CD4-positive, alpha-beta T cell treated with Interleukin-4 for 4 hours (primary cell): ENCODE measurements at places on chromosomes 13 and 19.

DNA sequence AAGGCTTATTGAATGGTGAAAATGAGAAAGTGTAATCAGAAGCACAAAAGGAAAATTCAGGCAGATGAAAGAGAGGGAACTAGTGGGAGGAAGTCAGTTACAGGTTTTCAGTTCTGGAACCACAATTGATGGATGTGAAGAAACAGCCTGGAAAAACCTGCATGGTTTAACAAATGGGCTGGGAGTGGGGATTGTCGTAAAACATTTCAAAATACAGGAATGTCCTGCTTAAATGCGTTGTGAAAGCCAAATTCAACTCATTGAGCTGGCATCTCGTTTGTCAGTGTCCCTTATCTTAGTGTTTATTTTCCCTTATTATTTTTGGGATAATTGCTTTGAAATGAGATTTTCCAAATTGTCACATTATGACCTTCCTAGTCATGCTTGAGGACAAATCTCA, 106.5 kb upstream of the RFC3 start:
- no peak for DNase-seq

DNA sequence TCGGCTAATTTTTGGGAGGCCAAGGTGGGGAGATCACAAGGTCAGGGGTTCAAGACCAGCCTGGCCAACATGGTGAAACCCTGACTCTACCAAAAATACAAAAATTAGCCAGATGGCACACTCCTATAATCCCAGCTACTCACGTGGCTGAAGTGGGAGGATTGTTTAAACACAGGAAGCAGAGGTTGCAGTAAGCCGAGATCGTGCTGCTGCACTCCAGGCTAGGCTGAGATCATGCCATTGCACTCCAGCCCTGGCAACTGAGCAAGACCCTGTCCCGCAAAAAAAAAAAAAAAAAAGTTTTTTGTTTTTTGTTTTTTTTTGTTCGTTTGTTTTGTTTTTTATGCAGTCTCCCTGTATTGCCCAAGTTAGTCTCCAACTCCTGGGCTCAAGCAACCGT, 21.2 kb downstream of the MAST1 start:
- DNase-seq, result no peak

DNA sequence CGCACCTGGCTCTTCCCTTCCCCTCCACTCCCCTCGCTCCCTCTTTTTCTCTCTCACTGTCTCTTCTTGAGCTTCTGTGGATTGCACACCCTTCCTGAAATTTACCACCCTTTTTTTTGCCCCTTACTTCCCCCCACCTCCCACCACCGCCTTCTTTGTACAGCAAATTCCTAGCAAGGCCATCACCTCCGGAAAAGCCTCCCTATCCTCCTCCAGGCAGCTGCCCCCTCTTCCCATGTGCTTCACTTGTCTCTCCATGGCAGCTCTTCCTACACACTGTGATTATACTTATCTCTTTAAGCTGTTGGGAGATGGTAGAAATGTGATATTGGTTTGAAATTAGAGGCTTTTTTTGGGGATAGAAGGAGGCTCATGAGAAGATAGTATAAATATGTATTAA, 28.3 kb upstream of the KCTD4 start:
- no peak for DNase-seq

GRCh38 chr19:4229179-4229931, at the start of gene EBI3:
TSS of gene EBI3 (plus strand) at chr19:4229523. CDS start at chr19:4229551, 28 bp downstream.
- DNase-seq, result peak; percentile 2

DNA sequence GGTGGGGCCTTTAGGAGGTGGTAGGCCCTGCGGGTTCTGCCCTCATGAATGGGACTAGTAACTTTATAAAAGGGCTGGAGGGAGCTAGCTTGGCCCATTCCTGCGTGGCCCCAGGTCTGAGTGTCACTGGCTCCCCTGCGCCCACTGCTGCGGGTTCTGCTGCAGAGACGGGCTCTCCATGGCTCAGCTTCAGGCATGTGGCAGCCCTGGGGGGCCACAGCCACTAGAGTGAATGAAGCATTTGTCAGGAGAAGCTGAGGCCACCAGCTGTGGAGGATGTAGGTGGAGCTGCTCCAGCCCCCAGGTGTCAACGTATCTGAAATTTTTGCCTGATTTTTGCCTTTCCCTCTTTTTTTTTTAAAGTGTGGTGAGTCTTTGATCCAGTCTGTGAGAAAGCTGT, 119.1 kb downstream of the SOX1 start:
- DNase-seq, result no peak

DNA sequence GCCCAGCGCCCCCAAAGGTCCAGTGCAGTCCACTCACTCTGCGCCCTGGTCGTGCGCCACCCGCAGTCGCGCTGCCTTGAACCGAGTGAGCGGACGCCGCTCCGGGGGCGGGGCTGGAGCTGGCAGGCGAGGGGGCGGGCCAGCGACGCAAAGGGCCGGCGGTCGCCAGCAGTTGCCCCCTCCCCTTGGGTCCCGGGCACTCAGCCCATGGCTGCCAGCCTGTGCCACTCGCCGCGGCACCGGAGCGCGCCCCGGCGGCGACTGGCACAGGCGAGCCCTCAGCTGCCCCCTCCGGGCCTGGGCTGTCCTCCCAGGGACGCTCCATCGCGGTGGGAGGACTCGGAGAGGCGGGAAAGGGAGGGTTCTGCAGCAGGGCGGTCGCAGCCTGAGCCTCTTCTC, at the start of gene S1PR5:
S1PR5 (minus strand) TSS at position 87 of the 399 bp plus-strand sequence. CDS start 2,436 bp downstream, outside the sequence.
- DNase-seq, result no peak

GRCh38 chr13:61954092-61954491, 538.4 kb upstream of the PCDH20 start:
- no peak for DNase-seq

- DNase-seq, result no peak
Observed at GRCh38 chr13:20369886-20370361, 137.8 kb upstream of the GJB6 start.

DNA sequence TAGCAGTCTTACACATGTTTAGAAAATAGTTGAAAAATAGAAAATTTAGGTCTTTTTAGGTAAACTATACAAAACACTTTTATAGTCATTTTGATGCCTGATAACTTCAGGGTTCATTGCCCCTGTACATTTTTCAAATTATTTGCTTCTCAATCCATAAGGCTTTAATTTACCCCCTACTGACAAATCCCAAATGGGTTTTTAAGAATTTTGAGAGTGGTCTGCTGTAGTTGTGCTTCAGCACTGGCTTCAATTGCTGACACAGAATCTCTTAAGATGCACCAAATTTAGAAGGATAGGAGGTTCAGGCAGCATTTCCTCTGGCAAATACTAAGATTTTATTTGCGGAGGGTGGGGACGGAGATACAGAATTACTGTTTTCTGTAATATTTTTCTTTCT, 89.4 kb downstream of the PCCA start:
- no peak for DNase-seq

GRCh38 chr13:107884564-107884963, 330.8 kb downstream of the LIG4 start:
- no peak for DNase-seq

GRCh38 chr19:52896431-52897137, 851 bp downstream of the ZNF320 start:
- no peak for DNase-seq

- no peak for DNase-seq
Observed at GRCh38 chr13:45903051-45903813, 51.7 kb upstream of the SIAH3 start.

DNA sequence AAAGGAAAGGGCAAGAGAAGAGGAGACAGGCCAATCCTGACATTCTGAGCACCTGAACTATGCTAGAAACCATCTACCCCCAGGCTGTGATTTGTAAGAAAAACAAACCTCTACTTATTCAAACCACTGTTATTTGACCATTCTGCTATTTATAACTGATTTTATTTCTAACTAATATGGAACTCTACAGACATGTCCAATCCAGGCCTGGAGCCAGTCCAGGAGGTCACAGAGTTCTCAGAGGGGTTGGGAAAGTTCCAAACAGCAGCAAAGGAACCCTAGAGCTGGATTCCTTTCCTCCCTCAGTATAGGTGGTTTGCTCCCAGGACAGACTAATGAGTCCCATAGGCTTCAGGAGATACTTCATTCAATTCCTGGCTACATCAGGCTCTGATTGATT, 24.2 kb downstream of the SIAH3 start:
- DNase-seq, result no peak

DNA sequence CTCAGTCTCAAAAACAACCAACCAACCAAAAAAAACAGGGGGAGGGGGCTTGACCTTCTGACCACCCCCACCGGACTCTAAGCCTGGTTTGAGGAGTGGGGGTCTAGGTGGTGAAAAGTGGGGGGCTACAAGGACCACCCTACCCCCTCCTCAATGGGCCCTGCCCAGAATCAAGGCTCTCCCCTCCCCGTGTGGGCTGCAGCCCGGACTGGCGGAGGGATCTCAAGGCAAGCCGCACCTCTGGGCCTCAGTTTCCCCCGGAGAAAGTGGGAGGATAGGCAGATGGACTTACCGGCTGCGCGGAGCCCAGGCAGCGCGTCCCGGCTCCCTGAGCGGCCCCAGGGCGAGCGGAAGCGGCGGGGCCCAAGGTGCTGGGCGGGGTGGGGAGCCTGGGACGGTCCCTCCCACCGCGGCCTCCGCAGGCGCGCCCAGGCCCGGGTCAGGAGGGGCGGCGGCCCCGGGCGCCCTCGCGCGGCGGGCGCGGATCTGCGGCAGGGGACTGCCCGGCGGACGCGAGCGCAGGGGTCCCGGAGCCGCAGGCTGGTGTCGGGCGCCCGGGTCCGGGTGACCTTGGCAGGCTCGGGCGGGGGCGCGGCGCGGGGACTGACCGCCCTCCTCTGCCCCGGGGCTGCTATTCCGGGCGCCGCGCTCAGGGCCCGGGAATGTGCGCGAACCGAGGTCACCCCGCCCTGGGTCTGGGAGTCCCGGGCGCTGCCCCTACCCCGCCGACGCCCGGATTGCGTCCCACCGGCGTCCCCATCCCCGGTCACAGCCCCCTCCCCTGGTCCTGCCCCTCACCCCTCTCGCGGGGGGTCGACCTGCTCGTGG, at the start of gene ADAMTSL5:
ADAMTSL5 (minus strand) TSS at position 349 of the 828 bp plus-strand sequence. CDS start 2,076 bp downstream, outside the sequence.
- peak; percentile 37 for DNase-seq

DNA sequence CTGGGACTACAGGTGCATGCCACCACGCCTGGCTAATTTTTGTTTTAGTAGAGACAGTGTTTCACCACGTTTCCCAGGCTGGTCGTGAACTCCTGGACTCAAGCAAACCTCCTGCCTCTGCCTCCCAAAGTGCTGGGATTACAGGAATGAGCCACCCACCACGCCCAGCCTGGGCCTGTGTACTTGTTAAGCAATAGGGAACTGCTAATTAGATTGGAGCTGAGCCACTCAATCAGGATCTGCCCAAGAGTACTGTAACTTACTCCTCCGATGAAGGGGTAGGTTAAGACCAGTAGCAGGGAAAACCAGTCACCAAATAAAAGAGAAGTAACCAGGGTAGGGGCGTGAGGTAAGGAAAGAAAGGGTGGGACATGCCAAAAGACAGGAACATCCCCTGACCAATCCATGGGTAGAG, 2.3 kb downstream of the DDX39A start:
- no peak for DNase-seq

DNA sequence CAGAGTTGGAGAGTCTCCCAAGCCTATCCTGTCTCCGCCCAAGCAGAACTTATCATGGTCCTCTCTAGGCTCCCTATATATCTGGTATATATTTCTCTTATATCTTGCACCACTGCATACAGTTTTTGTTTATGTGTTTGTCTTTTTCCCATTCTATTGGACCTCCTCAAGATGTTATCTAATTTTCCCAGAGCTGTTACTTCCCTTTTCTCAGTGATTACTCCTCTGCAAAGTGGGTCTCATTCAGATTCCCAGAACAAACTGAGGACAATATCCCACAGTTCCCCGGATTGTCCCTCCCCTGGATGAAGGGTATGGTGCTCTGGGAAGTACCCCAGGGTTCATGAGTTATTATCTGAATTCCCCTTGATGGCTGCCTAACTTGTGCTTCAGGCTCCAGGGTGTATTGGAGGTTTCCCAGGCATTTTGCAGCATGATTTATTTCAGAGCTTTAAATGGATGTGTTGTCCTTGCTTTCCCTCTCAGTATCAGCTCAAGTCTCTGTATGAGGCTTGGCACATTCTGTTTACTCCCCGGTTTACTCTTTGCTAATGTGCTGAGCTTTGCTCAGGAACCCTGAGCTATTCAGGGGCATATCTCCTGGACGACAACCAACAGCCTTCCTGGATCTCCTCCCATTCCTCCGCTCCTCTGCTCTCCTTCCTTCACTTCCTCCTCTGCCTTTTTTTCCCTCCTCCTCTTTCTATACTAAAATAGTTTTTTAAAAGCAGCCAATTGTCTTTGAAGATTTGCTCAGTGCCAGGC, 329.3 kb downstream of the SPRY2 start:
- no peak for DNase-seq

- DNase-seq, result no peak
Observed at GRCh38 chr13:42892760-42893159, 99.3 kb downstream of the EPSTI1 start.
